ENCODE measurements at places on chromosomes 11 and 22.

- DNase-seq: no peak
These were observed 559 bp downstream of the SNX19 start for GRCh38 chr11:130915603-130916237.

DNA sequence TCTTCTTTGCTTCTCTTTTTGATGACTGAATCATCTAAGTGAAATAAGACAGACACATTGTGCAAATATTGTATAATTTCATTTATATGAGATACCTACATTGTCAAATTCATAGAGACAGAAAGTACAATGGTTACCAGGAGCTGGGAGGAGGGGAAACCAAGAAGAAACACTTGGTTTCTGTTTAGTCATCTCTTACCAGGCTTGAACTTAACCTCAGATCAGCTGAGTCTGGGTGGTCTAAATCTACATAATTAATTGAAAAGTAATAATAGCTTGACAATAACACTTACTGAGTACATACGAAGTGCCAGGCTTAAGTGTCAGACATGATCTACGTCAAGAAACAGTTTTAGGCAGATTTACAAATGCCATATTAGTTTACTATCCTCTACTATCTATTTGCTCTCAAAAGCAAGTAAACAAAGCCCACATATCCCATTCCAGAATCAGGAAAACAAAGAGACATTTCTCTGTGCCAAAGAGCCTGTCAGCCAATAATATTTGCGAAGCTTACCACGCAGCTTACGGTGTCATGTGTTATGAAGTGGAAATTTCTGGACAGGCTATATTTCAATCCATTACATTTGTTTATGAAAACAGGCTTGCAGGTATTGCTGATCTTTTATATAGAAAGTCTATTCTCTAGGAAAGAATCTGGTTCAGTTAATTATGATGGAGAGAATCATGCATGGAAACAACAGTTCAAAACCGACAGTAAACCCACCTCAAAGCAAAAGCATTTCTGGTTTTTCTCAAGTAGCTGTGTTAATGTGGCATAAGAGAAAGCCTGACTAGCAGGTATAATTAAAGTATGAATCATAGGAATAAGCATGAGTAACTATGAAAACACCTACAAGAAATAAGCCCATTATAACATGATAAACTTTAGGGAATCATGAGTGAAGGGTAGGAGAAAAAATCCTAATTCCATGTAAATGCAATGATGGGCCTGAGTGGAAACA lies 2.7 kb upstream of the ARHGAP42 start:
- no peak for DNase-seq

DNA sequence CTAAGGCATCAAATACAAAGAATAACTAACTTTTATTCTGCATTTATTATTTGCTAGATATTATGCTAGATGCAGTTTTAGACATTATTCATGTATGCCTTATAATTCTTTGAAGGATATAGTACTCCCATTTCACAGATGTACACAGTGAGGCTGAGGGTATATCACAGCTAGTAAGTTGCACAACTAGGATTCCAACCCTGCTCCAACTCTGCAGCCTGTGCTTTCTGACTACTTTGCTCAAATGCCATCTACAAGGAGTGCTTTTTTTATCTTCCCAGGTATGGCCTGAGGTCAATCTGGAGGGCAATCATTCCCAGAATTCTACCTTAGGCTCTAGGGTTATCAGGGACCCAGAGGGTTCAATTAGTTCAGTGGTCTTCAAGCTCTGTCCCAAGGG lies 28.4 kb downstream of the NUP160 start:
- no peak for DNase-seq

DNA sequence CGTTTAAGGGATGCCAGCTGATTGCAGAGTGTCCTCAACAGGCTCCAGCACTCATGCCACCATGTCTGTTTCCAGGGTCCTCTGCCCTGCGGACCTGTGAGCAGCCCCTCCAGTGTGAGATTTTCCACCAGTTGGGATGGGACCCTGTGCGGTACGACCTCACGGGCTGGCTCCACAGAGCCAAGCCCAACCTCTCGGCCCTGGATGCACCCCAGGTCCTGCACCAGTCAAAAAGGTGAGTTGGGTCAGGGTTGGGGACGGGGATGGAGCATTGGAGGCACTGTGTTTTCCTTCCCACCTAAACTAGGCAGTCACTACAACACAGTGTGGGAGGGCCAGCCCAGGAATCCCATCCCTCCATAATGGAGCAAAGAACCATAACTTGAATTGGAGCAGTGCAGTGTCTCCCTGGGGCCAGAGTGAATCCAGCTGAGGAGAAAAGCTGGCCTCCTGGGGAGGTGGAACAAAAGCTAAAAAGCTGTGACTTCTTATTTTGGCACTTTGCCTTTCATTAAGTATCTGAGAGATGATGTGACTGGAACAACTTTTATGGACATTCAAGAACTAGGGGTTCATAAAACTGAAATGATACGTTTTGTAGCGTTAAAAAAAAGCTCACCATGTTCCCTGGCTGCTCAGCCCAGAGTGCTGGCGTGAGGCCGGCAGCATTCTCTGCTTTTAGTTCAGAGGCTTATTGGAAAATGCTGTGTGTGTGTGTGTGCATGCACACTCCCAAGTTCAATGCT lies 101.8 kb downstream of the MYO18B start:
- DNase-seq: no peak

DNA sequence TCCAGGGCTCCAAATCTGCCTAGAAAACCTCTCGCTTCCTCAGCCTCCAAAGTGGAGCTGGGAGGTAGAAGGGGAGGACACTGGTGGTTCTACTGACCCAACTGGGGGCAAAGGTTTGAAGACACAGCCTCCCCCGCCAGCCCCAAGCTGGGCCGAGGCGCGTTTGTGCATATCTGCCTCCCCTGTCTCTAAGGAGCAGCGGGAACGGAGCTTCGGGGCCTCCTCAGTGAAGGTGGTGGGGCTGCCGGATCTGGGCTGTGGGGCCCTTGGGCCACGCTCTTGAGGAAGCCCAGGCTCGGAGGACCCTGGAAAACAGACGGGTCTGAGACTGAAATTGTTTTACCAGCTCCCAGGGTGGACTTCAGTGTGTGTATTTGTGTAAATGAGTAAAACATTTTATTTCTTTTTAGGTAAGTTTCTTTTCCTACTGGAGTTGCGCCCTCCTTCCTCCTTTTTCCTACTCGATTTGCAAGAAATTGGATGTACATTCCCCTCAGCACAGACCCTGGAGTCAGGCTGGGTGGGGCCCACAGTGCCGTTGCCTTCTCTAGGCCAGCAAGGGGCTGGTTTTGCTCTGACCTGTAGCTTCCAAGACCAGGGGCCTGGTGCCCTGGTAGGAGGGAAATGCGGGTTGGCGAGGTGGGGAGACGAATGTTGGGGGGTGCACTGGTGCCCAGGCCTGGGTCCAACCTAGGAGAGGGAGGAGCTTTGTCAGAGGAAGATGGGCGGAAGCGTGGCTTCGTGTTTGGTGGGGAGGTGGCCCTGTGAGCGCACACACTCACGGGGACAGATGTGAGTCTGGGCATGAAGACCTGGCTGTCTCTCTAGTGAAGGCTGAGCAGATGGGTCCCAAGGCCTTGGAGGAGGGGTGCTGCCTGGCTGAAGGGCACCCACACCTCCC lies 50.6 kb downstream of the ST14 start:
- no peak for DNase-seq

- DNase-seq: no peak
These were observed 21.3 kb downstream of the ZBTB16 start for GRCh38 chr11:114080769-114081168.

DNA sequence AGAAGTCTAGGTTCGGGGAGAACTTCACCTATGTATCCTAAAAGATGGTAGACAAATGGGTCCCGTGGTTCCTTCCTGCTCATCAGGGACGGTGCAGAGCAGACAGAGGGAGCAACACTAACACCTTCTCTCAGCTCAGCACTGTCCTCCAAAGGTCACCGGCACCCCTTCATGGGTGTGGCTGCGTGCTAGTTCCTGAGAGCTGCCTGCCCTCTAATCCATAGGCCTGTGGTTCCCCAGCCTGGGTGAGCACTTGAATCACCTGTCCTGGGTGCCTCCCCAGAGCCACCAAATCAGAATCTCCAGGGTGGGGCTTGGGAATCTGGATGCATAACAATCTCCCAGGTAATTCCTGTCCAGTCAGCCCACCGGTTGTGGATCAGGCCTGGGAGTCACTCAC lies 113.9 kb upstream of the TMEM45B start:
- no peak for DNase-seq
